Left ventricle myocardium superior (tissue), 1 donor: ENCODE measurements at places on chromosomes 16 and 17. TPM values are rescaled to one million over a fixed set of nuclear protein-coding genes. Genes with fewer than 3 reads are reported as not detected.
A peak's percentile ranks its signal among the peaks of the same experiment; 100 is the strongest.

The GPR179 gene
- total RNA-seq: not detected

The ZP2 gene
- total RNA-seq: not detected

The CLEC19A gene
- total RNA-seq: not detected

The TBC1D3C gene
- not detected for total RNA-seq

The ODAD4 gene
- total RNA-seq: 0.52 TPM

The AURKB gene
- total RNA-seq: 0.47 TPM

The TNP2 gene
- total RNA-seq: not detected

The ARMC7 gene
- total RNA-seq: 6.0 TPM

The TP53TG3F gene
- not detected for total RNA-seq

The RPL38 gene
- total RNA-seq: 724 TPM

The RBFOX1 gene
- 79.4 TPM for total RNA-seq

GRCh38 chr16:16113076-16113475 is 110.2 kb downstream of the ABCC6 start:
- peak; percentile 1 for DNase-seq

DNA sequence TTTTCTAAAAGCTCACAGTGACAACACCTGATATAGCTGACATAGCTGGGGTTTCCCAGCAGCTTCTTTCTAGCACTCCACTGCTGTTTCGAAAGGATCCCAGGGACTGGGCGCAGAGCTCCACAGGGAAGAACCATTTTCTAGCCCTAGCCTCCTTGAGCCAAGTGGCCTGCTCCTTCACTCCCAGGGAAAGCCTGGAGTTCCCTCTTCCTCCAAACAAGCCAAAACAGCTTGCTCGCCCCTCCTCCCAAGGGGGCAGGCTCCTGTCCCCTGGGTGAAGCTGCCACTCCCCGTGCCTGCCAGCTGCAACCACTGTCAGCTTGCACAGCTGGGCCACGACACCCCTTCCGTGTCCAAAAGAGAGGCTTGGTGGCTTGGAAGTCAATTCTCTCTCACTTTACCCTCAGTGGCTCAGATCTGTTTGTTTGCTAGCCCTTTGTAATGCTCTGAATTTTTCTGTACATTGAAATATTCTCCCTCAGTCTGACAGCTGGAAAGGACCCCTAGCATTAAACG is 59.8 kb downstream of the CYTH1 start:
- DNase-seq: peak; percentile 61

GRCh38 chr16:22969567-22969966 is 155.6 kb downstream of the HS3ST2 start:
- no peak for DNase-seq

DNA sequence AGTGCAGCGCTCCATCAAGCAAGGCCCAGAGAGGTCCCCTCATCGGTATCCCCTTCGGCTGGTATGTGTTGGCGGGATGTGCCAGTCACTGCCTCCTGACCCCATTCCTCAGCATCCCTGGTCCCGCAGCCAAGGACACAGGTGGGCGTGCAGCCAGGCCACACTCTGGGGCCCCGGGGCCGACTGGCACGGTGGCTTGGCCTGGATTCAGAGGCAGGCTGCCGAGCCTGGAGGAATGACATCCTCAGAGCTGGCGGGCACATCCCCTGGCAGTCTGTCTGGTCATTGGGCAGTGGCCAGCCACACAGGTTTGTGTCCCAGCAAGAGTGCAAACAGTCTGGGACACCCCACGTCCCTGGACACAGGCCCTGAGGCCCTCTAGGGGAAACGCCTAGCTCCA is 111.1 kb downstream of the SDK2 start:
- peak; percentile 94 for DNase-seq

GRCh38 chr16:67451704-67452435 is 20.9 kb downstream of the HSD11B2 start:
- DNase-seq: peak; percentile 55

GRCh38 chr17:48515925-48516900 is 14.6 kb downstream of the HOXB1 start:
- no peak for DNase-seq

- DNase-seq: no peak
These were observed 60.6 kb upstream of the CMIP start for GRCh38 chr16:81384006-81384405.

DNA sequence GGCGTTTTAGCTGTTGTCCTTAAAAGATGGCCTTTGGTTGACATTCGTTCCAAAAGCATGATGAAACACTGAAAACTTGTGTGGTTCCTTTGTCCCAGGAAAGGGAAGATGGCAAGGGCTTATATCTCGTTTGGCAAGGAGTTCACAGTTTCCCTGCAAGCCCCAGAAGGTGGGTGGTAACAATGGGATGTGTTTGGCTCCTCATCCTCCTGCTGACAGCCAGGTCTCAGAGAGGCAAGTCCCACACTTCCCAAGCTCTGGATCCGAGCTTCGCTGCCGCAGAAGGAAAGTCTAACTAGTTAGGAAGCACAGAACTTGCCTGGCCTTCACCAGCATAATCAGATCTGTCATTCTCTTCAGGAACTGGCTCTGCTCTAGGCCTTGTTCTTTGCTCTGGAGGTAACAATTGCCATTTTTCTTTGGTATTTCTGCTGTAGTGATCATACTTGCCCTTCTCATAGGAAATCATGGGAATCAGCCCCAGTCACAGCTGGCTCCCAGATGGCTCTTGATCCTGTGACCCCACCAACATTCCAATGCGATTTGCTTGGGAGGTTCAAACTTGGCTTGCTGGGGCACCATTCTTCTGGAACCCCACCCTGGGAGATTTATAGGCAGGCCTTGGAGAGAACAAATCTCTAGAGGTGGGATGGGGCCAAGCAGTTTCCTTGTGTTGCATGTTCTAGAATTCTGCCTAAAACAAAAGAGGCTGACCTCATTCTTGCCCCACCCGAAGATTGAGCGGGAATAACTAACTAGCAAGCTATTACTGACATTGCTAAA is 17.9 kb downstream of the KPNA2 start:
- DNase-seq: peak; percentile 62

- no peak for DNase-seq
These were observed 4.7 kb upstream of the COQ7 start for GRCh38 chr16:19062706-19063105.

- no peak for DNase-seq
These were observed 13.2 kb upstream of the SPN start for GRCh38 chr16:29649588-29650494.

DNA sequence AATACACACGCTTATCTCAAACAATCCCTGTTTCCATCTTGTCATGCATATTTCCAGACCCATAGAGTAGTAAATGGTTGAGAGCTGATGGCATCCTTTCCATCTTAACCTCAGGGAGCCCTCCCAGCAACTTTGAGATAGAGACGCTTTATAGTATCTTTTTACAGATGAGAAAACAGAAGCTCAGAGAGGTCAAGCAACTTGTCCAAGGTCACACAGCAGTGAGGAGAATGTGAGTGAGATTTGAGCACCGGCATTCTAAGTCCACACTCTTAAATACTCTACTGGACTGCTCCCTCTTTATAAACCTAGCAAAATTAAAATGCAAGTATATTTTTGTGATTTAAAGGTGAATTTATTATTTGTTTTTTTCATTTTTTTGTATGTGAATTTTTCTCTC is 19.9 kb upstream of the KCNG4 start:
- no peak for DNase-seq

- DNase-seq: no peak
These were observed 58.7 kb downstream of the CMC2 start for GRCh38 chr16:80947708-80948625.

DNA sequence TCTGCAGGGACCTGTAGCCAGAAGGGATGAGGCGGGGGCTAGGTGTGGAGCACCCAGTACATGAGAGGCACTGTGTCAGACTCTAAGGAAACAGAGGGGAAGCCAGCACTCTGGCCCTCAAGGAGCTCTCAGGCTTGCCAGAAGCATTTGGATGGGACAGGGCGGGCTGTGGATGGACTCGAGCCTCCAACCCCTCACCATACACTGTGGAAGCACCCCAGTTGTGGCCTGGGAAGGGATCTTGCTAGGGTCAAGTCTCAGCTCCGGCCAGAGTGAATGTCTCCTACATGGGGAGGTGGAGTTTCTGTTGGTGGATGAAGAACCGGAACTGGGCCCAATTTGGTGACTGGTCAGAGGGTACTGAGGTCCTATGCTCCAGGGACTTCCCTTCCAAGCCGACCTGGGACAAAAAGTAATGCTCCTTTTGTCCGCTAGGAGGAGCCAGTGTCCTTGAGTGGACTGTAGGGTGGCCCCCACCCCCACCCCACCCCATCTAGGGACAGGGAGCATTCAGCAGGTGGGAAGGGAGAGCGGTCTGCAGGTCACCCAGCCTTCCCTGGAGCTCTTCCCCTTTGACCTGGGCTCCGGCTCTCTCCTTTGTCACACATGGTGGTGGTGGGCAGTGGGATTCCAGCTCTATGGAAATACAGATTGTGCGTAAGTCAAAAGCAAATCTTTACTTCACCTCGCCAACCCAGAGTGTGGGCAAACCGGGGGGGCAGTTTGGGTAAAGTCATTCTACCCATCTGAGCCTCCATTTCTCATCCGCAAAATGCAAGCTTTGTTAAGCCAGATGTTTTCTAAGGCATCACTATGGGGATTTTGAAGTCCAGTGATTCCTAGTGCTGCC is 20.4 kb upstream of the PHB1 start:
- no peak for DNase-seq

- no peak for DNase-seq
These were observed 13.5 kb downstream of the LGALS3BP start for GRCh38 chr17:78966123-78966813.

DNA sequence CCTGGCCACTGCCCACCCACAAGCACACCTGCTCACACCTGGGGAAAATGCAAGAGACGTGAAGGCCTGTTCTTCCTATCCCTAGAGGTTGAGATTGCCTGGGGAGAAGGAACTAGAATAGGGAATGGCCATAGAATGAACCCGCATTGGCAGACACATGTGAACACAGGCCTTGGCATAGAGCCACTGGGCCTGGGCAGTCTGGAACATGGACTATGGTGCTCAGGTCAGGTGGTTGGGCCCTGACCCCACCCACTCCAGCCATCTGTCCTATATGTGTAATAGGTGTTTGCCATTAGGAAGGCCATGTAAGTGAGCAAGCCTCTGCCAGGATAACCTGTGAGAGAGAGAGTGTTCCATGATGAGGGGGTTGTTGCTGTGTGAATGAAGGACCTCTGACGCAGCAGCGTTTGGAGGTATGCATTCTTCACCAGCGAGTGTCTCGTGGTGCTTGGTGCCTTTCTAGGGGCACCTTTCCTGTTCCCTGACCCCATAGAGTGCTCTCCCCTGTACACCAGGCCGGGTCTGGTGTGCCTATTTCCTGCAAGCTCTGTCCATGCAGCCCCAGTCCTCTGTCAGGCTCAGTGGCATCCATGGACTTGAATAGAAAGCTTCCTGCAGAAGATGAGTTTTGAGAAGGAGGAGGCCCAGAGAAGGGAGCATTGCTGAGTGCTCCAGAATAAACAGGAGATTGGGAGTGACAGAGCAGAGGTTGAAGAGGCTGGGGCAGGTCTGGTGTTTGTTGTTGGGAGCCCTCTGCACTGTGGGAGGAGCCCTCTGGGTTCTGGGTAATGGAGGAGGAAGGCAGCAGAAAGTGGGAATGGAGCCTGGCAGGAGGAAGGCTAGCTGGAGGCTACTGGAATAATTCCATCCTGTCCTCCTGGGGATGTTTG is 15.6 kb downstream of the CTRL start:
- DNase-seq: peak; percentile 50

DNA sequence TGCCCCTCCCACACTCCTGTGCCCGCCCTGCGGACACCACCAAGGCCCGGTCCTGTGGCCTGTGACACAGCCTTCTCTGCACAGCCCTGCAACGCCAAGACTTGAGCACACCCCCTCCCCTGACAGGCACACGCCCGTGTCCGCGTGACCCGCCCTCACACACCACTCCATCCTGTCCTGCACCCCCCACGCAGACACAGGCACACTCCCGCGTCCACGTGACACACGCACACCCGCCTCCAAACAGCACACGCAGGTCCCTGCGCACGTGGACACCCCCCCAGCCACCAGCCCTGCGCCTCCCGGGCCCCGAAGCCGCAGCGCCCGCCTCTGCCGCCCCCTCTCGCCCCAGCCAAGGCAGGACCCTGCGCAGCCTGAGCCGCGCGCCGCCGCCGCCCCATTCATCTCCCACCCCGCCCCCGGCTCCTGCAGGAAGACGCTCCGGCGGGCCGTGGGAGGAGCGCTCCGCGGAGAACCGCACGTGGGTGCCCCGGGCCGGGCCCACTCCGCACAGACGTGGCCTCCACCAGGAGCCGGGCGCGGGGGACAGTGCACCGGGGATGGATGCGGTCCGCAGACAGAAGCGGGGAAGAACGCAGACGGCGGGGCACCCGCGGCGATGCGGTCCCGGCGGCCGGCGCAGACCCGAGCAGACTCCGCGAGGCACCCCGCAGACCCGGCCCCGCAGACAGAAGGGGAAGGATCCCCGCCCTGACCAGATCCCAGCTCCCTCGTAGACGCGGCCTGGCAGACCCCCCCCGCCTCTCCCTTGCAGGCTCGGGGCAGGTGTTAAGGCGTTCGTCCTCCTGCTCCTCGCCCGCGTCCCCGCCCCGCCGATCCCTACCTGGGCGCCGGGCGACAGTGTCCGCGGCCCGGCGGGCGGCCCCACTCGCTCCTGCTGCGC is 506 bp downstream of the CAMKK1 start:
- peak; percentile 85 for DNase-seq

DNA sequence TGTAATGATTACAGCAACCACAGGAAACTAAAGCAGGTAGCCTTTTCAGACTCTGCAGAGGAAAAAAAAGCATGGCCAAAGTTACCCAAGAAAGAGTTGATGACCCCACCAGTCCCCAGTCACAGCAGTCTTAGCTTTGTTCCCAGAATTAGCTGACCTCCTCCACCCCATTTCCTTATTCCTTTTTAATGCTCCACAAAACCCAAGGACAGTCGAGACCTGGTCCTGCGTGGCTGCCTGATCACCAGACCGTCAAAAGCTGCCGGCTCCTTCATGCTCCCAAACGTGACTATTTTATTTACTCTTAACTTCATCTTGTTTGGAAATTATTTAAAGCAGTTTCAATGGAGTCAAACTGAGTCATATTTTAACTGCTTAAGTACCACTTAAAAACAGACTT is 28.7 kb upstream of the MED9 start:
- no peak for DNase-seq

- no peak for DNase-seq
These were observed 188.8 kb downstream of the PRKCA start for GRCh38 chr17:66491213-66491612.

DNA sequence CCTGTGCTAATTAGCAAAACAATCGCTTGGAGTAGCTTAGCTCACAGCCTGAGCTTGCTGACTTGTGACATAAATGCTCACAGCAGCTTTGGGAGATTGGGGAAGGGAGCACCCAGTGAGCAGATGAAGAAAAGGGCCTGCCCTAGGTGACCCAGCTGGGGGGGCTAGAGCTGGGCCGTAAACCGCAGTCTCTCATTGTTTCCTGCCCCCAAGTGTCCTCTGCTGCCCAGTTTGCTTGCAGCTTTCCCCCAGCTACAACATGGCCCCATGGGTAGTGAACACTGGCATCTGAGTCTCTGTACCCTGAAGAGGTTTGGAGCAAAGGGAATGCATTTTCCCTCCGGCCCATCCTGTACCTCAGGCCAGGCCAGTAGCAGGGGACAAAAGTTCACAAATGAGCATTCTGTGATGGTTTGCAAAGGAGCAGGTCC is 349.4 kb downstream of the SLC39A11 start:
- no peak for DNase-seq

DNA sequence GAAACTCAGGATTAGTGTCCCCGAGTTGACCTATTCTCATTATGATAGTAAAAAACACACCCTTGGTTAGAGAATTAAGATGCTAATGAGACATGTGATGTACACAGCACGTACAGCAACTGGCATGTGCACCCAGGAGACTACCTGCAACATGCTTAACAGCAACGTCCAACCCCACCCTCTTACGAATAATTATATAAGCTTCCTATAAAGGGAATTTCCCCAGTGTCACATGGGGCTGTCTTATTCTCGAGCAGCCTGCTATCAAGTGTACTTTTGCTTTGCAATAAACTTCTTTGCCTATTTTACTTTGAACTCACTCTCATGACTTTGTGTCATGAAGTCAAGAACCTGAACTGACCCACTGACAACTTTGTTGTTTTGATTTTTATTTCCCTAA is 62.4 kb upstream of the PMFBP1 start:
- DNase-seq: no peak
